ENCODE measurements at places on chromosomes 5 and 9.

GRCh38 chr5:14595189-14595588, 13.6 kb downstream of the OTULINL start:
- no peak for DNase-seq

DNA sequence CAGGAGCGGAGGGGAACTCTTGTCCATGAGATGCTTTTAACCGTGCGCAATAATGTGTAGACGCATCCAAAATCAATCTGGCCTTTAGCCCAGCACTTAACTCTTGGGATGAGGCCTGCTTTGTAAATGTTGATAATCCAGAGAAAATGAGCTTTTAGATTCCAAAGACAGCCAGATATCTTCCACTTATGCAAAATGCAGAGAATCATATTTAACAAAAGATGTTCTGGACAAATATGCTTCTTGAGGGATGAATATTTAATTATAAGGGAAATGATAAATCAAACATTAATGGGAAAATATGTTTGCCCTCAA, 5.6 kb downstream of the S1PR3 start:
- DNase-seq, result no peak

DNA sequence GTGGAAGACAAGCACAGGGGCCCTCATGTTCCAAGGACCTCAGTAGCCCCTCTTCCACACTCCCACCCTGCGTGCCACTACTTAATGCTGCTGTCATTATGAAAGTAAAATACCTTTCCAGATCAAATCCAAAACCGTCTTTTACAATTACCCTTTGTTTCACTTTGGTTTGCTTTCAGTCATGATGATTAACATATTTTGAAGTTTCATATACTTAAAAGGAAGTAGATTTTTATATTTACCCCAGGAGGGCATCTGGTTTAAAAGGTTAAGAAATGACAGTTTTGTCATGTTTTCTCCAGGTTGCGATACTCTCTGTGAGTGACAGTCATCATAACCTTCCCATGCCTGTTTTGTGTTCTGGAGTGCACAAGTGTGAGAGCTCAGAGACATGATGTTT, 13.5 kb upstream of the MAP1B start:
- no peak for DNase-seq

DNA sequence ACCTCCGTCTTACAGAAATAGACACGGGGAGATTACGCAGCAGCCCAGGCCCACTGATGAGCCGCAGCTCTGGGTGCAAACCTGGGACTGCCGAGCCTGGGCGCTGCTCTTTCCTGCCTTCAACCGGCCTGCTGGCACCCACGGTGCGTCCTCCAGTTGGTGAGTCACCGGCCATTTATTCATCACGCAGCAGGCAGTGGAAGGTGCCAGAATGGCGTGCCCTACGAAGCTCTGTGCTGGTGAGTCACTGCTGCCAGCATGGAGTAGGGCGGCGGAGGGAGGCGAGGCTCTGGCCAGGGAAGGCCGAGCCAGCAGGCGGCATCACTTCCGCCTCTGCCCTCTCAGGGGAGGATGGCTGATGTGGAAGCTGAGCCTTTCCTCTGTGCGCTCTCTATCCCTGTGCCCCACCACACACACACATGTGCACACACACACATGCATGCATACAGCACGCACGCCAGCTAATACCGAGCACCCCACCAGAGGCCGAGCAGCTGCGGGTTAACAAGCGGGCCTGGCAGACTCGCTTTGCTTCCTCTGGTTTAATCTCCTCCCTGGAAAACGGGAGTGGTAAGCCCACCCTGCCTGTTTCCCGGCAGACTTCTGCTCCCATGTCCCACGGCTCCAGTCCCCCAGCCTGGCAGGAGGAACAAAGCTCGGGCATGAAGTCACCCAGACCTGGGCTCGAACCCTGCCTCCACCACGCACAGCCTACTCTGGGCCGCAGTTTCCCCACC, 39.2 kb downstream of the OLFM1 start:
- no peak for DNase-seq

- peak; percentile 11 for DNase-seq
These were observed 84.9 kb upstream of the BASP1 start for GRCh38 chr5:17132444-17133083.

- DNase-seq, result no peak
These were observed 88.5 kb downstream of the NDFIP1 start for GRCh38 chr5:142197098-142197497.
